ENCODE measurements at places on chromosomes 11 and 22.
A peak's percentile ranks its signal among the peaks of the same experiment; 100 is the strongest.

DNA sequence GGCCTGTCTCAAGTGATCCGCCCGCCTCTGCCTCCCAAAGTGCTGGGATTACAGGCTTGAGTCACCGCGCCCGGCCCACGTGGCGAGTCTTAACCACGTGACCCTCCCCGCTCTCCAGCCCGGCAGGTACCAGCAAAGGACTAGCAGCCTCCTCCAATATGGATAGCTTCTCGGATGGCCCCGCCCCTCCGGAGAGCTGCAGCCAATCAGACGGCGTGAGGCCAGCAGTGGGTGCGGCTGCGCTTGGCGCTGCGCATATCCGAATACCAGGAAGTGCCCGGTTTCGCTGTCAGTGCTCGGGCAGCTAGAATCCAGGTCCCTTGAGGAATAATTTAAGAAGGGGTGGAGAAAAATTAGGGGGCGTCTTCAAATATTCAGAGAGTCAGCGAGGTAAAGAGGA, 14.7 kb upstream of the PISD start:
- ATAC-seq = peak; percentile 100

- ATAC-seq = no peak
Observed at GRCh38 chr11:113614097-113614496, 92.0 kb downstream of the TMPRSS5 start.

DNA sequence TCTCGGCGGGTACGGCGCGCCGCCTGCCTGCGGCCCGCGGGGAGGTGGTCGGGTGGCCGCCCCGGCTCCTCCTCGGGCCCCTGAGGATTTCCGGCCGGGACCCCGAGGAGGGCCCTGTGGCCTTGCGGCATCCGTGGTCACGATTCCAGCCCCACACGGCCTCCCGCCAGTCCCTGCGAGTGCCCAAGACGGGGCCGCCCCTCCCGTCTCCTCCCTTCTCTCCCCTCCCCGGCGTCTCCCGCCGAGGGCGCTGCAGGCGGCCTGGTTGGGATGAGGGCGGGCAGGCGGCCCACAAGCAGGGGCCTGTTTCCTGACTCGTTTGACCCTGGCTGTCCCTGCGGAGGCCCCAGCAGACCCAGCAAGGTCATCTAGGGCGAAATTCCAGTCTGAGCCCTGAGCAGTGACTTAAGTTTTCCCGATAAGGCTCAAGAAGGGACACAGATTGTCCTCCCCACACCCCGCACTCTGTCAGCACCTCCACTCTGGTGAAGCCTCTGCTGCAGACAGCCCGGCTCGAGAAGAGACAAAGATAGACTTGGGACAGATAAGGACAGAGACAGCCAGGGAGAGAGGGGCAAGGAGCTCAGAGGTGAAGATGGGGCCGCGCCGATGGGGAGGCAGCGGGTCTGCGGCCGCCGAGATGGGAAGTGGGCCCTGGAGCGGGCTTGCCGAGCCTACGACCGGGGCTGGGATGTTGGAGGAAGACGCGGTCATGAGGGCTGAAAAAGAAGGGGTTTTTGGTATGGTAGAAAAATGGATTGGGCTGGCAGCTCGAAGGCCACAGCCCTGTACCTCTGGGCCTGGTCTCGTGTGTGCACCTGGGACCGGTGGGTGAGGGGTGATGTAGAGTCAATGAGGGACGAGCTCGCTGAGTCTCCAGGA, 95.0 kb downstream of the SWAP70 start:
- ATAC-seq = peak; percentile 38

GRCh38 chr11:124873951-124874350, 8.7 kb downstream of the ROBO3 start:
- ATAC-seq = no peak

GRCh38 chr22:19714312-19715187, at the start of gene SEPTIN5:
SEPTIN5 (plus strand) TSS chr22:19714503; CDS start chr22:19714589, 86 bp downstream.
- ATAC-seq = no peak

DNA sequence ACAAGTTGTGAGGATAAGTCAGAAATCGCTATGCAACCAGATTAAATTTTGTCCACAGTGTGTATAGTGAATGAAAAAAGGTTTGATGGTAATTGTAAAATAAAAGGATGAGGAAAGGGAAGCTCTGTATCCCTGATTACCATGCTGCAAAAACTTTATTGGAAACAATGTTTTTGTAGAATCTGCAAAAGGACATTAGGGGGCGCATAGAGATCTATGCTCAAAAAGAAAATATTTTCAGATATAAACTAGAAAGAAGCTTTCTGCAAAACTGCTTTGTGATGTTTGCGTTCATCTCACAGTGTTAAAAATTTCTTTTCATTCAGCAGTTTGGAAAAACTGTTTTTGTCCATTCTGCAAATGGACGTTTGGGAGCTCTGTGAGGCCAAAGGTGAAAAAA, 390.5 kb downstream of the OR4C45 start:
- ATAC-seq = no peak

DNA sequence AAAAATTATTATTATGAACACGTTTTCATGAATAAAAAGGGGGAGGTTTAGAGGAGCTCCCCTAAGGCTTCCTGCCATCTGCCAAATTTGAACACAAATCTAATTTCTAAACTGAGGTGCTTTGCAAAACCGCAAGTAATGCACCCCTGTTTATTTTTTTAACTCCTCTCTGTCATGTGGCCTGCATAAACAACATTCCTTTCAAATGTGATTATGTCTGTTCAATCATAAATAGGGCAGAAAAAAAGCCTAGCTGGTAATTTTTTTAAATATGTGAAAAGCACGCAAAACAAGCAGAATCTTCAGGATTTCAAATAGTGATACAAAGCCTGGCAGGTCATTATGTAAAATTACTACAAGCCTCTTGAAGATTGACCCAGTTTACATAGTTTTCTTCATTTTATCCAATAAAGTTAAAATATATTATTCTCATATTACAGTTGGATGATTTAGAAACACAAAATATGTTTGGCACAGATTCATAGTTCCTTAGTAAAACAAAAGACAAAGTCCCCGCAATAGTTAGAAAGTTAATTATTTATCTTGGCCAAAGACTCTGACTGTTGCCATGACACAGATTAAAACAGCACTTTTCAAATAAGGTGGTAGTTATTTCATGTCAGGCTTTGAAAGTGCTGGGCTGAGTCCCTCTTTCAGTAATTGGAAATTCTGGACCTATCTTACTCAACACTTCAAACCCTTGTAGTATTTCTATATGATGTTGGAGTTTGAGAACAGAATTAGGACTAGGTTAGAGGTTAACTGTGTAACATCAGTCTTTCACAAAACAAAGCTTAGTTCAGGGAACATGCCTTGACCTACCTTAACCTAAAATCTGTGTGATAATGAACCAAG, 200.3 kb upstream of the MPPED2 start:
- ATAC-seq = no peak

GRCh38 chr22:28247136-28247535, 328.1 kb upstream of the PITPNB start:
- ATAC-seq = no peak

DNA sequence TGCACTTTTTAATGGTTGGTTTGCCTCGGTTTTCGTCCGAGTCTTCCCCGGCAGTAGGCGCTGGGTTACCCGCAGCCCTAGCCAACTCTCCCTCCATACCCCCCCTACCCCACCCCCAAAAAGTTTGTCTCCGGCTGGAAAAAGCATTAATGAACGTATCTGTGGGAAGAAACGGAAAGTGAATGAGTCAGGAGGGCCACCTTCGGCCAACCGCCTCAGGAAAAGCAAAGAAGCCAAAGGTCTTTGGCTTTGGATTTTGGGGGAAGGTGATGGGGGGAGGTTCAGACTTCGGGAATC, 508 bp upstream of the FLI1 start:
- ATAC-seq = no peak

GRCh38 chr11:17865765-17866428, 131.3 kb downstream of the KCNC1 start:
- no peak for ATAC-seq

GRCh38 chr11:11220786-11221185, 132.3 kb downstream of the CSNK2A3 start:
- no peak for ATAC-seq

GRCh38 chr22:46006379-46007002, 29.5 kb upstream of the WNT7B start:
- peak; percentile 88 for ATAC-seq

DNA sequence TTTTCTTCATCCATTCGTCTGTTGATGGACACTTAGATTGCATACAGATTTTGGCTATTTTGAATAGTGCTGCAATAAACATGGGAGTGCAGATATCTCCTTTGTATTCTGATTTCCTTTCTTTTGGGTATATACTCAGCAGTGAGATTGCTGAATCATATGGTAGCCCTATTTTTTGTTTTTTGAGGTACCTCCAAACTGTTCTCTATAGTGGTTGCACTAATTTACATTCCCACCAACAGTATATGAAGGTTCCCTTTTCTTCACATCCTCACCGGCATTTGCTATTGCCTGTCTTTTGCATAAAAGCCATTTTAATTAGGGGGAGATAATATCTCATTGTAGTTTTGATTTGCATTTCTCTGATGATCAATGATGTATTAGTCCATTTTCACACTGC, 96.1 kb downstream of the PRR5L start:
- ATAC-seq = no peak

DNA sequence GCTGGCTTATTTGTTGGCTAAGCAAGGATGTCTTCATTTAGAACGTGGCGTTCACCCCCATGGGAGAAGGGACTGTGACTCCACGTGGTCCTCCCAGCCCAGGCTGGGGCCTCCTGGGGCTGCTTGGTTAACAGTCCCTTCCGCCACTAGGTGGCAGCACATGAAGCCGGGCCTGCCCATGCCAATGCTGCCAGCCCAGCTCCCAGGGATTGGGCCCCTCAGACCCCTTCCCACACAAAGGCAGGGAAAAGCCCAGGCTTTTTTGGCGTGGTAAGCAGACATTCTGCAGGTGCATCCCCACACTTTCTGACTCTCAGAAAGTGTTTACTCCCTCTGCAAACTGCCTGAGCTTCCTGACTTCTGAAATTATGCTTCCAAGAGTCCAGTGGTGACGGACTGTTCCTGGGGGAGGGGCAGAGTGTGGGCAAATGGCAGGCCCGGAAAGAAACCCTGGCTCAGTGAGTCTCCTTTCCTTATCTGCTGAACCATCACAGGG, 3.1 kb downstream of the CBX6 start:
- ATAC-seq = peak; percentile 46

GRCh38 chr11:9689721-9690120, 25.8 kb downstream of the SWAP70 start:
- ATAC-seq = no peak

GRCh38 chr22:31730344-31730711, 19.6 kb downstream of the PRR14L start:
- no peak for ATAC-seq

DNA sequence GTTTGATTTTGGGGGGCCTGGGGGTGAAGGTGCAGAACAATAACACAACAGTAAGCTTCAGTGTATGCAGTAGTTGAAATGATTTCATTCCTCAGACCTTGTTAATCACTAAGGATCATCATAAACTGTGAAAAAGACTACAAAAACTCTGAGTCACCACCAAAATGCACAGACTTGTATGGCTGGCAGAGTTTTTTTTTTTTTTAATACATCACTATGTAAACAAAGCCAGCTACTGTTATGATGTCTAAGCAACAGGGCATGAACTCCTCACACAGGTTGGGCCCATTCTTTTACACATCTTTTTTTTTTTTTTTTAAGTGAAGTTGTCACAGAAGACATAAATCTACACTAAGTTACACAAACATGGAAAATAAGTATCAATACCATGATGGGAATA, 311.9 kb downstream of the GUCY1A2 start:
- no peak for ATAC-seq

GRCh38 chr11:12271826-12272366, 105.5 kb upstream of the PARVA start:
- no peak for ATAC-seq

GRCh38 chr11:43360361-43361032, 1.8 kb downstream of the TTC17 start:
- ATAC-seq = no peak

- peak; percentile 68 for ATAC-seq
Observed at GRCh38 chr11:96189351-96189750, 153.6 kb downstream of the MAML2 start.

DNA sequence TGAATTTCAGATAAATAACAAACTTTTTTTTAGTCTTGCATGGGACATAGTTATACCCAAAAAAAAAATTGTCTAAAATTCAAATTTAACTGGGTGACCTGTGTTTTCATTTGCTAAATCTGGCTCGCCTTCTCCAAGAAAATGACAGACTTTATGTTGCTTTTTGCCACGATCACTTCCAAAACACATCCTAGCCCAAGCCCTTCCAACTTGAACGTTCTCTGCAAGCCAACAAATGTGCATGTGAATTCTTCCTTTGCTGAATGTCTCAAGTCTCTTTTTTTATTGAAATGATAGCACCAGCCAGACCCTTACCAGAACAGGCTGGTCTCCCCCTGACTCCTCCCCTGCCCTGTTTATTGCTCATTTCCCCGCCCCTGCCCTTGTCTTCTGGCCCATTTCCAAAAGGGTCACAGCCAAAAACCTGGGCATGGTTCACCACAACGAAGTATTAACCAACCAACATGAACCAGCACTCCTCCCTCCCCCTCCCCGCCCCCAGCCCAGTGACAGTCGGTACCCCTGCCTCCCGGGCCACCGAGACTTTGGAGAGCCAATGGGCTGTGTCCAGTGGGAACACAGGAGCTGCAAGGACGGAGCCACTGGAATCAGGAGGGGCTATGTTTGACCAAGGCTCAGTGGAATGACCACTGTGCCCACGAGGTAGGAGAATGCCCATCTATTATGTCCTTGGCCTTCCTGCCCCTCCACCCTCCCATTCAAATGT, 63.2 kb downstream of the BTG4 start:
- ATAC-seq = no peak

GRCh38 chr11:121722431-121723245, 269.9 kb upstream of the SORL1-AS1 start:
- ATAC-seq = no peak

DNA sequence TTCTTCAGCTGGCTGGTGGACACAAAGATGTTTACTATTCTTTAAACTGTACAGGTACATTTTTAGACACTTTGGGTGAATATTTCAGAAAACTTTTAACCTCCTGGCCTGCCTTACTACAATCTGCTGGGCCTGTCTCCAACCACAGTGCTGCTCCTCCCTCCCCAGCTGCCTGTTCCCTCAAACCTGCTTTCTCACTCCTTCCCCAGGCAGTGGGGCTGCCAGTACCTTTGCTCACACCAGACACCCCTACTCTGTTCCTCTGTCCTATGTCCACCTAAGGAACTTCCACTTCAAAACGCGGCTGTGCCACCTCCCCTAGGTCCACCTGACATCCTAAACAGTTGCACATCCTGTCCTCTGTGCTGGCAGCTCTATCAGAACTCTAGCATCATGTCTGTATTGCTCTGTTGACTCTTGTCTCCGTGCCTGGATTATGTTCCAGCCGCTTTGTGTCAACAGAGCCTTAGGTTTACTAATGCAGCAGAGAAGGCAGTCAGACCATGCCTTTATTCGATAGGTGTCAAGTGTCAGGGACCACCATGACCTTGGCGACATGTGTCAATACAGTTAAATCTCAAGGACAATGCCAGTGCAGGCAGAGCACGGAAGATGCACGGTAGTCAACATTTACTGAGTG, 13.4 kb downstream of the ZP1 start:
- ATAC-seq = no peak

- peak; percentile 81 for ATAC-seq
Observed at GRCh38 chr22:19597399-19597735, 73.2 kb upstream of the CLDN5 start.

- ATAC-seq = no peak
Observed at GRCh38 chr11:115985896-115986295, 481.7 kb upstream of the CADM1 start.

GRCh38 chr11:95095858-95096587, 6.4 kb downstream of the ENDOD1 start:
- ATAC-seq = peak; percentile 87

- no peak for ATAC-seq
Observed at GRCh38 chr11:15911377-15912044, 444.8 kb downstream of the SOX6 start.

GRCh38 chr22:25668437-25668836, 73.6 kb upstream of the MYO18B start:
- no peak for ATAC-seq

Data from activated T-helper 17 cell treated with anti-CD3 and anti-CD28 coated beads, Interleukin-2, amount 50 U/mL, for 72 hours (primary cell).